Activated CD4-positive, alpha-beta T cell treated with anti-CD3 and anti-CD28 coated beads for 36 hours (primary cell): ENCODE measurements at places on chromosomes 2 and 18. TPM values are rescaled to one million over a fixed set of nuclear protein-coding genes. Genes with fewer than 3 reads are reported as not detected.

DNA sequence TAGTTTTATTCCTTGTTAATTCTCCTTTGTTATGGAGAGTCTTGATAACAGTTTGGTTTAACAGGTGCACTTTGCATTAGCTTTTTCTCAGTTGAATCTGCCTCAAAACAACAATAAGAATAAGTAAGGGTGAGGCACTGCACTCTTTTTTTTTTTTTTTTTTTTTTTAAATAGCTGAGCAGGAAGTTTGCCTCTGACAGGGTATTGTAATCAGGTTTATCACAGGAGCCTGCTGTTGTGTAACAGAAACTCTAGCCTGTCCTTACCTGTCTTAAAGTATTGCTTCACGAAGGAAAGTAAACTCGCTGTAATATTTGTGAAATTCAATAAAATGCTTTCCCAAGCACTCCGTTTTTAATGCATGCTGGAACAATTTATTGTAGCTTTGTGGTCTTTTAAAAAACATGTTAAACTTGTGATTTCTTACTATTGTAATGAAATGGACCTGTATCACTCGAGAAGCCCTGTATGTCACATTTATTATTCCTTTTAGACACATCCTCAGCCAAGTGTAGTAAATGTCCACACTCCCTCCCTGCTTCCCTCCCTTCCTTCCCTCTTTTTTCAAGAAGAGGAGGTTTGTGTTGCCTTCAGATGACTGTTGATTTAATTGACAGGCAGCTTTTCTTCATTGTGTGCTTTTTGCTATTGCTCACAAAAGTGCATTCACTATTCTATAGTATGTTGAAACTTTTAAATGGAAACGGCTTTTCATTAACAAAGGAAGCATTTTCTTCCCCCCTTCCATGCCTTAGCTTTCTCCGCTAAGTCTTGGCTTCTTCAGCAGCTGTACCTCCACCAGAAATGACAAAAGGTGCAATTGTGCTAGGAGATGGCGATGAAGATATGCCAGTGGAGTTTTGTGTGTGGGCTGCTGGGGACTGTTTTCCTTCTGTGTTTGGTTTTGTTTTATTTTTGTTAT, 52.7 kb downstream of the TAF1B start:
- DNase-seq: no peak

DNA sequence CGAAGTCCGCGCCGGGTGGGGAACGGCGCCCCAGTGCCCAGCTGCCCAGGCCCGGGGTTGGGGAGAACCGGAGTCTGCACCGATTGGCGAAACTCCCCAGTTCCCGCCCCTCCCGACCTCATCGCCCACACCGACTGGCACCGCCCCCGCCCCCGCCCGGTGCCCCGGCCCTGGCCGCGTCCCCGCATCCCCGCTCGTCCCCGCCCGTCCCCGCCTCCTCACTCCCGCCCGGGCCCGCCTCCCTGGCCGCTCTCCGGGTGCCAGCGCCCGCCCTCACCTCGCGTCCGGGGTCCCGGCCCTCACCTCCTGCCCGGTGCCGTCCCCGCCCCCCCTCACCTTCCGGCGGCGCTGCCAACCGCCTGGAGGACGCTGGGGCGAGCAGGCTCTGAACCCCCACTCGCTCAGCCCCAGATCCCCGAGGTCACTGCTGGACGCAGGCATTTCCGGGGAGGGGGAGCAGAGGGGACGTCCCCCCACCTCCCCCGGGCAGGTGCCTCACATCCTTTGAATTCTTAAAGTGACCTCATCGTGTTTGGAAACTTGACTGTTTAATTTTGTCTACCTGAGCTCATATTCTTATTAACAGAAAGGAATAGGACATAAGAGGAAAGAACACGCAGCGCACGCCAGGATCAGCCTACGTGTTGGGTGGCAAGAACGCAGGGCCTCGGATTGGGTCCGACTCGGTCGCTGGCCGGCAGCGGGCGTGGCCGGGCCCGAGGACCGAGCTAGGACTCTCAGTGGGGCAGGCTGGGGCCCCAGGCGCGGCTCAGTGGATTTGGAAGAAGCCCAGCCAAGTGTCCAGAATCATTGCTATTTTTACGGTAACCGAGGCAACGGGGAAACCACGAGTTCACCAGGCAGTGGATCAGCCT, at the start of gene FAM110C:
Gene FAM110C, minus strand, starts transcription at position 35 of the 875 bp plus-strand sequence. CDS start 120 bp downstream, outside the sequence.
- DNase-seq: peak; percentile 59

GRCh38 chr2:127913808-127914457, 28.2 kb upstream of the AMMECR1L start:
- DNase-seq: no peak

DNA sequence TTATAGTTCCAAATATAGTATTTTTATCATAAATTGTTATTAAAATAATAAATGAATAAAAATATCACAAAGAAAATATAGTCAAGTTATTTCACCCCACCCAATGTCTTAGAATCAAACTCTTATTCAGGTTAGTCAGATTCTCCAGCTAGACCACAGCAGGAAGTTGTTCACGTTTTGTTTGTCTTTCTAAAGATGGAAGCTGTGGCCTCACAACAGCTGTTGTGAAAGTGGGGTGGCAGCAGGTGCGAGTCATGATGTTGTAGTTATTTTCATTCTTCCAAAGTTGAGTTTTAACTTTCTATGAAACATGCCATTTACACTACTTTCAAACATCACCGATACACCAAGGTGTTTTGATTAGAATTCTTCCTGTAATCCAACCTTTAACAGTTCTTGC, 272.9 kb downstream of the SLC8A1 start:
- DNase-seq: peak; percentile 24

GRCh38 chr2:67476809-67477790, 80.0 kb downstream of the ETAA1 start:
- DNase-seq: no peak

DNA sequence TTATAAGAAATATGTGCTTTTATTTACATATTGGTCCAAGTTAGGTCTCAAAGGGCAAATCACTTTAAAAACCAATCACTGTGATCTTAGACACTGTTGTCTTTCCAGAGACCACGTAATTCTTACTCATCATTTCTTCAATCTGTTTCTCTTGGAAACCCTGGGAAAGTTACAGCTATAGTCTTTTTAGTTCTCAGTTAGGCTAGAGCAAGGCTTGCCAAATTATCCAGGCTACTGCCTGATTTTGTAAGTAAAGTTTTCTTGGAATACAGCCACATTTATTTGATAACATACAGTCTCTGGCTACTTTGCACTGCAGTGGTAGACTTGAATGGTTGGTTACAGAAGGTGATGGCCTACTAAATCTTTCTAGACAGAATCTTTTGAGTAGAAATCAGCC, 106.0 kb downstream of the KIAA1328 start:
- no peak for DNase-seq

GRCh38 chr2:223010641-223011040, 41.3 kb upstream of the KCNE4 start:
- DNase-seq: no peak

DNA sequence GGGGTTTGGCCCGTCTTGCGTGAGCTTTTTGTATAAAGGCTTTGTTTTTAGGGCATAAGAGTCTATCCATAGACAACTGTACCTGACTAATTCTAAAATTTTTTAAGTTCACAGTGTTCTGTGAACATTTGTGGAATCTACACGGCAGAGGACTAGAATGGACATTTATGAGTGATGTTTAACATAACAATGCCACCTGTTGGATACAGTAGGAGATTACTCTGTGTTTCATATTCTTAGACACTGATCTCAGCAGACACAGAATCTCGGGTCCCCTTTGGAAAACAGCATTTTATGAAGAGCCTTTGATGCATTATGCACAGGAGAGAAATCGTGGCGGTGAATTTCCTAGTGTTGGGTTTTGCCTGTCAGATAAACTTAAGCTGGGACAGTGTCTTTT, 752.2 kb downstream of the DPP10 start:
- DNase-seq: no peak

DNA sequence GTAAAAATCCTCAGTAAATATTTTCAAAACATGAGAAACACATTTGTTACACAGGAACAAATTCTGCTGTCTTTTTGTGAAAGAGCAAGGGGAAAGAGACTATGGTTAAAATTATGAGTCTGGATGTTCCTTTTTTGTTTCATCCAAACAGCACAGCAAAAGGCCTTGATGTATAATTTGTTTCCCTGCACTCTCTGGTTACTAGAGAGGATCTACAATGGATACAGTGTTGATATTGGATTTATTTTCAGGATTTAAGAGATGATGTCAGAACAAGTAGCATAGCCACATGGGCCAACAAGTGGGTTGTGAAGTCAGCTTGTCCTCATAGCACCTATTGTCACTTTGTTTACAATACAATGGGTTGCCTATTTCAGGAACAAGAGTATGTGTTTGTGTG, 11.3 kb upstream of the ERBB4 start:
- no peak for DNase-seq

CHRNG gene
- total RNA-seq: not detected

CHRND gene
- total RNA-seq: not detected

MAP3K19 gene
- not detected for total RNA-seq
